ENCODE measurements at places on chromosomes 12 and 14.

DNA sequence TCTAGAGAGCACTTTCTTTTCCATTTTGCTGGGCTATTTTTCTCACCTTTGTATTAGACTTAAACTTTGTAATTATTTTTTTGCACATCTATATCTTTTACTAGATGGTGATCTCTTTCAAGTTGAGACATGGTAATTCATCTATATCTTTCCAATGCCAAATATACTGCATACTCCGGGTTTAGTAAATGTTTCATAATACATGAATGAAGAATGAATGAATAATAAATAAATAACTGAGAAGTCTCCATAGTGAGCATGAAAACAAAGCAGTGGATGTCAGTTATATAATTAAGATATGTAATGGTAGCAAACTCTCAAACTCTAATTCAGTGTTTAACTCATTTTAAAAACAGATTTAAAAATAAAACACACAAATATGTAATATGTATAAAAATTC lies 342.5 kb upstream of the KITLG start:
- DNase-seq = no peak

DNA sequence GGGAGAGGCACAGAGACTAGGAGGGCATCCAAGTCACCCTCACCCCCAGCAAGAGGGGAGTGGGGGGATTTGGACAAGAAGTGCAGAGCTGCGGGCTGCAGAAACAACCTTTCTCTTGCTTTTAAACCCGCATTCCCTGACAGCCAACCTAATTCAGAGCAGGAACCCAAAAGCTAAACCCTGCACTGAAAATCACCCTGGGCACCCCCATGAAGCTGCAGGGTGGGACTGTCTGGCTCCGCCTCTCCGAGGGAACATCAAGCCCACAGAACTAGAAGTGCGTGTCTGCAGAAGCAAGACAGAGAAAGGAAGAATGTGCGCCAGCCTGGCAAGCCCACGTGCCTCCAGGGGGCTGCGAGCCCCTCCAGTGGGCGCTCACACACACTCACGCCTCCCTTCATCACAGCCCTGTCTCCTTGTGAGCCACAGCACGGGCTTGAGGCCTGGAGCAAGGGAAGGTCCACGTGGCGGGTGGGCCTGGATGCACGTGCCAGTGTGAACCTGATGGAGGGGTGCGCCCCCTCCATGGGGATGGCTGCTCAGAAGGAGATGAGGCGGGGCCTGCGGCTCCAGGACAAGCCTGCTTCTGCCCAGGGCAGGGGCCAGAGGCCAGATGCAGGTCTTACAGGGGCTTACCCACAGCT lies 27.8 kb upstream of the PNMA1 start:
- DNase-seq = no peak

DNA sequence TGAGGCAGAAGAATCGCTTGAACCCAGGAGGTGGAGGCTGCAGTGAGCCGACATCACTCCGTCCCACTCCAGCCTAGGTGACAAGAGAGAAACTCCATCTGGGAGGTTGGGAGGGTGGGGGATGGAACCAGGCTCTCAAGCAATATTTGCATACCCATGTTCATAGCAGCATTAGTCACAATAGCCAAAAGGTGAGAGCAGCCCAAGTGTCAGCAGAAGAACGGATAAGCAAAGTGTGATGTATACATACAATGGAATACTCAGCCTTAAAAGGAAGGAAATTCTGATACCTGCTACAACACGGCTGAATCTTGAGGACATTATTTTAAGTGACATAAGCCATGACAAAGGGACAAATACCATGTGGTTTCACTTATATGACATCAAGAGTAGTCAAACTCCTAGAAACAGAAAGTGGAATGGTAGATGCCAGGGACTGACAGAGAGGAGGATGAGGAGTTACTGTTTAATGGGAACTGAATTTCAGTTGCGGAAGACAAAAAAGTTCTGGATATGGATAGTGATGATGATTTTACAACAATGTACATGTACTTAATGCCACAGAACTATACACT lies 11.6 kb downstream of the DAD1 start:
- DNase-seq = no peak

DNA sequence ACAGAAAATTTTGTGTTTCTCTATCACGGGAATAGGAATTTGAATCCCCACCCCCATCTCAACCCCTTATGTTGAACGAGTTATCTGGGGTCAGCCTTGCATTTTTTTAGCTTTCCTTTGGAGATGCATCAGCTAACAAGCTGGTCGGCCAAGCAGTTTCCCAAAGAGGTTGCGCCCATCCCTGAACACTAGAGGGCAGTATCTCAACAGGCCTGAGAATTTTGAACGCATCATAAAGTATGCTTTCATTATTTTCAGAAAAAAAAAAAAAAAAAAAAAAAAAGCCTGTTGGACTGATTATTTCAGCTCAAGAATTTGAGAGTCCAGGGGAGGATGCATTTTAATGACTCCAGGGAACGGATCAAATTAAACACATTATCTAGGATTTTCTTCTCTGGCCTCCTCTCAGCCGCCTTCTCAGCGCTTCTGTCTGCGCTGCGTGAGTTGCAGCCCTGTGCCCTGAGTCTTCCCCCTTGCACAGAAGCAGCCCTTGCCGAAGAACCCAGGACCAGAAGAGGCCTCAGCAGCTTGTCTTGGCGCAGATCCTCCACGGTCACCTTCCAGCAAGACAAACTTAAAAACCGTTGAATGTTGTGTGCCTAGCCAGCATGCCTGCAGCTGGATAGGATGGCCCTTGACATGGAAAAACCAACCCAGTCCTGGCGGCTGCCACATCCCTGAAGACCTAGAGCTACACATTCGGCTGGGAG lies 76.6 kb upstream of the GZMB start:
- DNase-seq = no peak

DNA sequence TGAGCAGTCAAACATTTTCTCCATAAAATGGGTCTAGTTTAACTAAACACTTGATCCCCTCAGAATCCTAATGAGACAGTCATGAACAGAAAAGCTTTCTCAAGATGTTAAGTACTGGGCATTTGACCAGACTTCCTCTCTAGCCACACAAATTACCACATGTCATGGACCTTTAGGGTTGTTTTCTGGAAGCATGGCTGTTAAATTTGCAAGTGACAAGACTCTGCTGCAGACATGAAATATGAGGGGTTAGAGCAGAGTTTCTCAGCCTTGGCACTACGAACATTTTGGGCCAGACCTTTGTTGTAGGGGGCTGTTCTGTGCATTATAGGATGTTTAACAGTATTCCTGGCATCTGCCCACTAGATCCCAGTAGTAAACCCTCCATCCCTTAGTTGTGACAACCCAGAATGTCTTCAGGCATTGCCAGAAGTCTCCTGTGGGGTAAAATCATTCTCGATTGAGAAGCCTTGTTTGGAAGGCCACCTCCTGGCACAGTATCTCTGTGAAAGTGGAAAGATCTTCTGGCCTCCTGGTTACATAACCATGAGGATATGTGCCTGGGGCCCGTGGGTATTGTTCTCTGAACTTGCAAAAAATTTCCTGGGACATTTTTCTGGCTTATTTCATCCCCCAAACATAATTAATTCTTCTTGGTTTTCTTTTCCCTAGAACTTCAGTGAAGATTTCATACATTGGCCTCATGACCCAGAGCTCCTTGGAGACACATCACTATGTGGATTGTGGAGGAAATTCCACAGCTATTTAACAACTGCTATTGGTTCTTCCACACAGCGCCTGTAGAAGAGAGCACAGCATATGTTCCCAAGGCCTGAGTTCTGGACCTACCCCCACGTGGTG lies 4.3 kb downstream of the TMEM106C start:
- DNase-seq = no peak

DNA sequence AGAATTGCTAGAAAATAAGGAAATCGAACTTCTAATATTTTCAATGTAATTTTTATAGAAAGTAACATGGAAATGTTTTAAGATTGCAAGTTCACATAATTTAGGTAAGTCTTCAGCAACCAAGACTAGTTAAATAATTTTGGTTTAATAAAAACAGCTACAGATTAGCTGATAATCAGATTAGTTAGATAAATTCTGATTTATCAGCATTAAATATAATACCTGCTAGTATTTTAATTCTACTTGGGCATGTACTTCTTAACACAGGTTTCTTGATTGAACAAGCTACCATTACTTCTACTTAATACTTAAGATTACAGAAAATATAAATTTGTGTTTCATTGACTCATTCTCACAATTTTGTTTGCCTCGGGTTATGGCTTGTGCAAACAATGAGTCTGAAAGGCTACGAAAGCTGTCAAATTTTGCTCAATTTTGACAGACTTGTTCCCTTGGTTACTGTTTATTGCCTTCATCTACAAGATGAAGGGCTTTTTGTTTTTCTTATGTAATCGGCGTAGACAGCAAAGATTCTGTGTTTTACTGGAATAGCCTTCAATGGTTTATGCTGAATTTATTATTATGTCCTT lies 116.1 kb upstream of the NUDT4 start:
- no peak for DNase-seq

GRCh38 chr14:86532219-86532618 lies 1002.3 kb downstream of the FLRT2 start:
- peak; percentile 75 for DNase-seq

- DNase-seq = no peak
Observed at GRCh38 chr12:19002216-19002615, 127.3 kb upstream of the PLEKHA5 start.

GRCh38 chr12:89040146-89040964 lies 311.9 kb downstream of the DUSP6 start:
- DNase-seq = peak; percentile 52

GRCh38 chr12:57430112-57430930 lies 522 bp downstream of the R3HDM2 start:
- no peak for DNase-seq

DNA sequence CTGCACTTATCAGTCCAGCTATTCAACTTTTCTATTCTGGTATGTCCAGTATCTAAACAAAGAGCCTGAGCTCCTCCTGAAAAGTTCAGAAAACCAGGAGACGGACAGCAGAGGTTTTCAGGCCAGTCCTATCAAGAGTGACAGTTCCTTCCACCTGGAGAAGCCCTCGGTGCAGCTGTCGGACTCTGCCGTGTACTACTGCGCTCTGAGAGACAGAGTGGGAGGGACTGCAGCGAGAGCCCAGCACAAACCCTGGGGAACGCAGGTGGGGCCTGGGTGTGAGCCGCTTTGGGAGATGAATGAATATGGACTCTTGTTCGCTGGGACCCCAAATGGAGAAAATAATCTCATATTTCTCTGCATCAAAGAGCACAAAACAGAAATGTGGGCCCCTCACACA lies 329.8 kb upstream of the OR4E1 start:
- DNase-seq = no peak

- no peak for DNase-seq
Observed at GRCh38 chr12:114238808-114239207, 167.1 kb downstream of the TBX5 start.

DNA sequence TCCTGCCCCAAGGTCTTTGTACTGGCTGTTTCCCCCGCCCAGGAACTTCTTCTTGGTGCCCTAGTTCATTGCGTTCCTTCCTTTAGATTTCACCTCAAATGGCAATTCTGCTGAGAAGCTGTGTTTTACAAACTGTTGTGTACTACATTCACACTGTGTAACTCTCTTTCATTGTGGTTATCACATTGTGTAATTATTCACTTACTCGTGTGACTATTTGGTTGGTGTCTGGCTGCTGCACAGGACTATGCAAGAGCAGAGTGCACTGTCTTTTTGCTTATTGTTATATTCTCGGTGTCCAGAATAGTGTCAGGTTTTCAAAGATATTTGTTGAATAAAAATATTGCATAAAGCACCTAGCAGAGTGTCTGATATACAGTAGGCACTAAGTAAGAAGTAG lies 177.2 kb upstream of the PRICKLE1 start:
- no peak for DNase-seq

DNA sequence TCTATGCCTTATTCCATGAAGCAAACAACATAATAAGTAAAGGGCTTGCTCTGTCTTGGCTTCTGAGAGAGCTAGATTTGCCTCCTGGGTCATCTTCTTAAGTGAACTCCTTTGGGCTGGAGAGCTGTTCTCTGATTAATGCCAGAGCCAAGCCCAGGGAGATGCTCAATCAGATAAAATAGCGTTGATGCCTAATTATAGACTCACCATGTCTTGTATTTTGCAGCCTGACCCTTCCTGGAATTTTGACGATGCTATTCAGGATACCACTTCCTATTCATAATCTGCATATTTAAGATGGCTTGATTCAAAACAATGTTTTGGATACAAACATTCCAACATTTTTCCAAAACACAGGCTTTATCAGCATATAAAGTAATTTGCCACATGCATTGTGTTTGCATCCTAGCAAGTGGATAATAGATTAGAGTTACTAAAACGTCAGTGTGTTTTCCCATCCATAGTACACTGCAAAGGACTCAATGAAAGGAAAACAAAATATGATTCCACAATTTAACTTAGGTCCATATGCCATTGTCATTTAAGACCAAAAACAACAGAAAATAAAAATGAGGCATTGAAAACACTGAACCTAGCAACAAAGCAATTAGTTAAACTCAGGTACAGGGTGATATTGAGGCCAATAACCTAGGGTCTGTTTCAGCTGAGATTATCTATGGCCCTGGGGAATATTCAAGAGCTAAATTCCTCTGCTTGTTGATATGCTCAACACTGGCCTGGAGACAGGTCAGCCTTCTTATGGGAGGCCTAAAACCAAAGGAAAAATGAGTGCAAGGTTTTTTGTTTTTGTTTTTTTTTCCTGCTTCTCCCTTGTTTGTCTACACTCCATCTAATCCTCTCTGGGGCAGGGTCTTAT lies 184.2 kb upstream of the FOXN3 start:
- no peak for DNase-seq

DNA sequence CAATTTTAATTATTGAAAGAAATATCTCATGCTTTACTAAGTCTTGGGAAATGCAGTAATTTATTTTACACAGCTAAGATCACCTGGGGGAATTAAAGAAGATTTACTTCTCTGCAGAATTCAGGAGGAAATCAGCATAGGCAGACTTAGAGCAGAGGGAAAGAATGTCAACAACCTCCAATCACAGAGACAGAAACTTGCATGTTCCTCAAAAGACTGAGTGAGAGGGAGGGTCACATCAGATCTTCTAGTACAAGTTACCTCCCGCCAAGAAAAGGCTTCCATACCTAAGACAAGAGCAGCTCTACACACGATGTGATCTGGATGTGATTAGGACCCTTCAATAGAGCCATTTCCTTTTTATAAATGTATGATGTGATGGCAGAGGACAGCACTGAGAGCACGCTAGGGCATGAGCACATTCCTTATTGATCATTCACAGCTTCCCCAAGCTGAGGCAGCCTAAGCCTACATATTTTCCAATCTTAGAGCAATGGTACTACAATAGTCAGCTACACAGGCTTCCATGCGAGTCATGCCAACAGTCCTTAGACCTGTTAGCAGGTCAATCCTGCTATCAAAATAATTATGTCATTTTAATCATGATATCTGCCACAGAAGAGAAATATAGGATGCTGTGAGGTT lies 403.3 kb downstream of the ETNK1 start:
- no peak for DNase-seq

DNA sequence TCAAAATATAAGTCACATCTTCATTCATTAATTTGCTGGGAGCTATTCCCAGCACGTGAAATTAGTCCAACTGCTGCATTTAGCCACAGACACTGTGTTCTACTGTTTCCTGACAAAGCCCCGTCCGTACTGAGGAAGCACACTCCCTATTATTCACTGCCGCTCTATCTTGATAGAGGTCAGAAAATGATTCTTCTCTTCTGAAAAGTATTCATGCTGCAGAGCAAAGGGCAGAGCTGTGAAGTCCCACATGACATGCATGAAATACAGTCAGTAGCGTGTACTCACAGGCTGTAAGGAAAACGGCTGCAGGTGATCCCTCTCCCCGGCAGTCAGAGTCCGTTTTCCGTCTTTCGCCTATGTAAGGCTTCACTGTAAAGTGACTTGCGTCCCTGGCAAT lies 302.5 kb upstream of the FKBP4 start:
- no peak for DNase-seq

All from DMS153 (cell line).